Fibroblast of skin of scalp (primary cell): ENCODE measurements at places on chromosomes 11 and 22.
A peak's percentile ranks its signal among the peaks of the same experiment; 100 is the strongest.

GRCh38 chr22:50656122-50657070 is 16.2 kb upstream of the SHANK3 start:
- peak; percentile 74 for DNase-seq

GRCh38 chr11:30478923-30479322 is 107.2 kb downstream of the MPPED2 start:
- no peak for DNase-seq

DNA sequence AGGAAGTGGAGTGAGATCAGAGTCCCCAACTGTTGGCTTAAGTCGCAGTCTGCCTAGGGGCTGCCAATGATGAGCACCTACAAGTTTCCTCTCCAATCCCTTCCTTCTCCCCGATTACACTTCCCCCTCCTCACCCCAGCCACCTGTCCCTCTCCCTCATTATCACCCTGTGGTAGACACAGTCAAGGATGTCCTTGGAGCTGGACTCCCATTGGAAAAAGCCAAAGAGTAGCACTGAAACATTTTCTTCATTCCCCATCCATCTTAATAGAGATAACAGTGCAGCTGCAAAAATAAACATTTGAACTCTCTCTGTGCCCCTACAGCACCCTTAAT is 146.2 kb downstream of the DBX1 start:
- DNase-seq: no peak

DNA sequence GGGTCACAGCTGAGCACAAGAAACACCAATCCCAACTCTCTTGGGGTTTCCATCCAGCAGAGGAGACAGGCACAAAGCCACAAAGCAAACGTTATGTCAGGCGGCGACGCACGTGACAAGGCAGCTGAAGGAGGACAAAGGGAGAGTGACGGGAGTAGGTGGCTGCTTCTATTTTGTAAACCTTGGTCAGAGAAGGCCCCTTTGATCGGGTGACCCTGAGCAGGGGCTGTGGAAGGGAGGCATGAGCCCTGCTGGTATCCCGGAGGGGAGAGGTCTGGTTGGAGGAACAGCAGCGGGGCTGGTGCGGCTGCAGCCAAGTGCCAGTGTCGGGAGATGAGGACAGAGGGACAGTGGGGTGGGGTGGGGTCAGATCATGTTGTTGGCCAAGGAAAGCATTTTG is 17.3 kb upstream of the RFPL3 start:
- no peak for DNase-seq

DNA sequence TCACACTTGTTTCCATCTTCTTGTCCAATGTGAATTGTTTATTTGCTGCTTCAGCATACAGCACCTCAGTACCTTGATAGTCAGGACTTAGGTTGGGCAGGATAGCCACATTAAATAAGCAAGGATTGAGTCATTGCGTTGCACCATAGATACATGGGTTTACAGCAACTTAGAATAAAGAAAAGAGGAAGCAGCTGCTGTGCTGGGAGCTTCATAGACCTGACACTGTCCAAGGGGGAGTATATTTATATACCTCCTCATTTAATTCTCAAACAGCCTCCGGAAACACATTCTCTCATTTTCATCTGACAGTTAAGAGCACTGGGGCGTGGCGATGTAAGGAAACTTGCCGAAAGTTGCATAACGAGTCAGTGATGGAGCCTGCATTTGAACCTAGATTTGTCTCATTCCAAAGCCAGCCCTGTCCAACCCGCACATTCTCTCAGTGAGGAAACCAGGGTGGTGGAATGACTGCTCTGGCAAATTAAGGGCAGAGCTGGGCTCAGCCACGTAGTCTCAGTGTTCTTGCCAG is 42.2 kb downstream of the UBASH3B start:
- DNase-seq: peak; percentile 45
